ENCODE measurements at places on chromosomes 12 and 14.

GRCh38 chr12:28780096-28780495, 369.0 kb upstream of the FAR2 start:
- peak; percentile 59 for DNase-seq

GRCh38 chr12:22533155-22533554, 11.2 kb downstream of the C2CD5 start:
- no peak for DNase-seq

- DNase-seq: no peak
Measured at GRCh38 chr14:104830781-104831180, 29.9 kb downstream of the ZBTB42 start.

GRCh38 chr12:25320123-25321006, 69.6 kb upstream of the KRAS start:
- DNase-seq: no peak

DNA sequence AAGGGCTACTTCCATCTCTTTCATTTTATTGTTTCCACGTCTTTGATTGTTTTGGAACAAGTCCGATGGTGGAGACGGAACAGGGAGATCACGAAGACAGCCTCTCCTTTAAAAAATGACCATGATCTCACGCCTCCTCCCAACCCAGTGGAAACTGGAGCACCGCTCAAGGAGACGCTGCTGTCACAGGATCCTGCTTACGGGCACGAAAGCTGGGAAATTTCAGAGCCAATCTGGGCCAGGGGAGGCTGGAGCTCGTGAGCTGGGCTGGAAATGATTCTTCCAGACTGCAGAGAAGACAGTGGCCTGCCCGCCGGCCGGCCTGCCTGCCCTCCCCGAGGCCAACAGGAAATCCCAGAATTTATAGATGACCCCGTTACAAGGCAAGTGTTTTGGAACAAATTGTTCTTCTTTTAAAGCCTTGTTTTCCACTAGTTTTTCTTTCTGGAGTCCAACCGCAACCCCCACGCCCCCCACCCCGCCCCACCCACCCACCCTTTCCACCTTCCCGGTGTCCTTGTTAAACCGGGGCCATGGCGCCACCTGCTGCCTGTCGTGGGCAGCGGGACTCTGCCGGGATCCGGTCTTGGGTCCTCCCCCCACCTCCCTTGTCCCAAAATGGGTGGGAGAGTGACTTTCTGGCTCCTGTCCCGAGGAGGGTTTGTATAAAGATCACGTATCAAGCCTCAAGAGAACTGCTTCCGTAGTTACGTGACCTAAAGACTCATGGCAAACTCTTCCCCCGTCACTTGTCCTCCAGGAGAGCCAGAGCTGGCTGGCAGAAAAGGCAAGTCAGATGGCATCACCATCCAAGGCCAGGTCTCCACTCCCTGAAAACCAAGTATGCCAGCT, 40.3 kb downstream of the MAP1LC3B2 start:
- peak; percentile 44 for DNase-seq
